Fibroblast of the aortic adventitia (primary cell): ENCODE measurements at places on chromosomes 12 and 14.

DNA sequence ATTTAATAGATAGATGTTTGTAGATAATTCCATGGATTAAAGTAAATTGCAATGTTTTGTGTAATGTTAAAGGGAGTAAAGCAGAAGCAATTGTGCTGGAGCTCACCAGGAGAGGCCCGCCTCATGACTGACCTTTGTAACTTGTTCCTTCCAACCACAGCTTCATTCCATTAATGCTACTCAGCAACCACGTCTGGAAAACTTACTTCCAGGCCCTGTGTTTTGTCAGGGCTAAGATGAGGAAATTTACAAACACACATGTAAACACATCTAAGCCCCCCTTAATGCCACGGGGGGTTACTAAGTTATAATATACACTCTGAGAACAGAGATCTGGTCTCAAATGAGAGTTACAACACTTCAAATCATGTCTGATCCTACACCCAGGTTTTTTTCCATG is 12.4 kb downstream of the LUM start:
- DNase-seq = peak; percentile 93

DNA sequence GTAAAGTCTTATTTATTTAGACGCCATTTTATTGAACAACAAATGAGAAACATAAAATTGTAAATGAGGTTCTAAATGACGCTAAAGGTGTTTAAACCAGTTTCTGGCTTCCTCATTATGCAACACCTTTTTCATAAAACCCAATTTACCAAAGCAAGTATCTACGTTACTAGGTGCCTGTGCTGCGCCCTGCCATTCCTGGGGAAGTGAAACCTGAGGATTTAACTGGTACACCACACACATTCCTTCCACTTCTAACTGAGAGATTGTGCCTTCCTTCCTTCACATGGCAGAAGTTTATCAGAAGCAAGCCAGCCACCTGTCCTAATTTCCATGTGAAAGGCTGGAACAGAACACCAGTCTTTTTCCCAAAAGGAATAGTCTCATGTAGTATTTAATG is 40.3 kb upstream of the GCH1 start:
- DNase-seq = no peak

GRCh38 chr14:63573581-63573980 is 30.4 kb upstream of the PPP2R5E start:
- DNase-seq = no peak

- DNase-seq = peak; percentile 38
Measured at GRCh38 chr12:80655751-80656150, 51.7 kb upstream of the MYF6 start.

- no peak for DNase-seq
Measured at GRCh38 chr14:60313093-60313492, 64.1 kb downstream of the PPM1A start.
